Activated CD4-positive, alpha-beta memory T cell treated with anti-CD3 and anti-CD28 coated beads for 36 hours (primary cell): ENCODE measurements at places on chromosomes 12 and 14. TPM values are rescaled to one million over a fixed set of nuclear protein-coding genes. Genes with fewer than 3 reads are reported as not detected.

PRIM1 gene
- 74.5 TPM for total RNA-seq

OSBPL8 gene
- total RNA-seq, result 73.7 TPM

NDRG2 gene
- 9.6 TPM for total RNA-seq

PRB2 gene
- total RNA-seq, result not detected

SMCO2 gene
- not detected for total RNA-seq

TMEM179 gene
- total RNA-seq, result not detected

CLEC2B gene
- total RNA-seq, result 12.6 TPM

ZDHHC22 gene
- total RNA-seq, result not detected

LBHD2 gene
- not detected for total RNA-seq

MTHFD1 gene
- 221 TPM for total RNA-seq

ACVRL1 gene
- total RNA-seq, result not detected

GPRC5D gene
- 0.46 TPM for total RNA-seq

TCL1B gene
- not detected for total RNA-seq

SLC38A4 gene
- not detected for total RNA-seq

HSP90B1 gene
- total RNA-seq, result 453 TPM

FITM1 gene
- not detected for total RNA-seq

EML5 gene
- total RNA-seq, result 5.7 TPM

MYO1H gene
- not detected for total RNA-seq

LRRK2 gene
- not detected for total RNA-seq

WNT1 gene
- total RNA-seq, result not detected

PGF gene
- total RNA-seq, result not detected

IAPP gene
- total RNA-seq, result not detected

ABCD2 gene
- 4.8 TPM for total RNA-seq

NTS gene
- not detected for total RNA-seq
